ENCODE measurements at places on chromosomes 5 and 9.

DNA sequence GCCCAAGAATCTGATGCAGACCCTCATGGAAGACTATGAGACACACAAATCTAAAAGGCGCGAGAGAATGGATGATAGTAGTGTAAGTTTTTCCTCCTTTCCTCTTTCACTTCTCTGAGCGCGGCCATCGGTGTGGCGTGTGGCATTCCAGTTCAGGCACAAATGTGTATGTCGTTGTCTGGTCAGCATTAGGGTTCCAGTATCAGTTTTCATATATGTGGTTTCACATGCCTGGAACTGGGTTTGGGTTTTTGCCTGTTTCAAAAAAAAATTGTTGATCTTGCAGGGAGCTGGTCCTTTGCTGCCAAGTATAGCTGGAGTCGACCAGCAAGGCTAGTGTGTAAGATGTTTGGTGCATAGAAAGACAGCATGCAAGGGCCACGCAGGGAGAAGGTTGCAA is 51.5 kb downstream of the C9orf152 start:
- DNase-seq: no peak

DNA sequence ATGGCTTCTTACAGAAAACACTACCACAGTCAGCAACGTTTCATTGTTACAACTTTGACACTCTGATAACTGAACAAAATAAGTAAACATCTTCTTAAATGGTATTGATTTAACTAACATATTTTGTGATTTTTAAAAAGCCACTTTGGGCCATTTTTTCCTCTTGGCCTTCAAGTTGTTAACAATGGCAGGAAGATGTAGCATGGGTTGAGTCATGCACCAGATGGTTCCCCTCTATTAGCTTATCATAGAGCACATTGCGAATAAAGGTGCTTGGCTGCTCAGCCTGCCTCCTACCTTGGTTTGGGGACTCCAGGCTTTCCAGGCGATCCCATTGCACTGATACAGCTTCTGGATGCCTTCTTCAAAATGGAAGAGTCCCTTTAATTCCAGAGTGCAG is 24.1 kb upstream of the CER1 start:
- DNase-seq: no peak

DNA sequence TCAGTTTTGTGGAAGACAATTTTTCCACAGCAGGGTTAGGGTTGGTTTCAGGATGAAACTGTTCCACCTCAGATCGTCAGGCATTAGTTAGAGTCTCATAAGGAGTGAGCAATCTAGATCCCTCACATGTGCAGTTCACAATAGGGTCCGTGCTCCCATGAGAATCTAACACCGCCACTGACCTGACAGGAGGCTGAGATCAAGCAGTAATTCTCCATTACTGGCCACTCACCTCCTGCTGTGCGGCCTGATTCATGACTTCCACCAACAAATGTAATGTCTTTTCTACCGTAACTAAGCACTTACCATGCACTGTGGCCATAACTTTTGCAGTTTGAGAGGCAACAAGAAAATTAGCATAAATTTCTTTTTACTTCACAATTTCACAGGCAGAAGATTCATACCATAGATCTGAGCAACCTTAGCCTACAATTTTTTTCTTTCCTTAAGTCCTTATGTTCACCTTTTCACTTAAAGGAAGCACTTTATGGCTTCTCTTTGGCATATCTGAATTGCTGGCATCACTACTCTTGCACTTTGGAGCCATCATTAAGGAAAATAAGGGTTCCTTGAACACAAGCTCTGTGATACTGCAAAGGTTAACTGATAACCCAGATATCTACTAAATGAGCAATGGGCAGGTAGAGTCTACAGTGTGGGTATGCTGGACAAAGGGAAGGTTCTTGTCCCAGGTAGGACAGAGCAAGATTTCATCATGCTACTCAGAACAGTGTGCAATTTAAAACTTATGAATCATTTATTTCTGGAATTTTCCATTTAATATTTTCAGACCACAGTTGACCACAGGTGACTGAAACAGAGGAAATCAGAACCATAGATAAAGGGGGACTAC is 83.0 kb upstream of the IFNK start:
- no peak for DNase-seq

DNA sequence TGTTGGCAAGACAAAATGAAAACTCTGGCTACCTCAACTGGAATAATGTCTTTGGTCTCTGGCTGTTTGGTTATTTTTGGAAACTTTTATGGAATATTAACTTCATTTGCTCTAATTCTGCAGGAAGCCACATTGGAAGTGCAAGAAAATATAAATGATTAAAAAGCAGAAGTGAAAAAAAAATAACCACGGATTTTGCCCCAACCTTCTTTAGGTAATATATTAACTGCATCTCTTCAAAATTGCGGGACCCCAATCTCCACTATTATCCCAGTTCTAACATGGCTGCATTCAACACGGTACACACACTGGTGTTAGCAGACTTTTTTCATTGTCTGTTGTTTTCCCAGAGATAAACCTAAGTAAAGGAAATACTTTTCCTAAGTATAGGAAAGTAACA is 23.0 kb downstream of the GLIS3 start:
- DNase-seq: no peak

DNA sequence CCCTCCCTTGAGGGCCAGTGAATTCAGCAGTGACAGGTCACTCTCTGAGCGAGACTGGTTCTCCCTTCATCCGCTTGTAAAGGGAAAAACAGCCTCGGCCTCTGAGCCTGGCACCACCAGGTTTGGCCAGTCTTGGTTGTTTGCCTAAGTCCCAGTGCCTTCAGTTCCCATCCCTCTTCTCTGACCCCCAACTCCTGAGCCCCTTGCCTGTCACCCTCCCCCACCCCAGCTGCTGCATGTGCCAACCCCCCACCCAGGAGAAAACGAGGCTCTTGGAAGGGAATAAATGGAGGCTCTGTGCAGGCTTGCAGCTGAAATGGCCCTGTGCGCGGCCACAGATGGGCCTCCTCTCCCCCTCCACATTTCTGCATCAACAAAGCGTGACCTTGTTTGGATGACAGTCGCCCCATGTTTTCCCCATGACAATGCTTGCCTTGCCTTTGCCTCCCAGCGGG is 3.1 kb downstream of the URM1 start:
- no peak for DNase-seq

DNA sequence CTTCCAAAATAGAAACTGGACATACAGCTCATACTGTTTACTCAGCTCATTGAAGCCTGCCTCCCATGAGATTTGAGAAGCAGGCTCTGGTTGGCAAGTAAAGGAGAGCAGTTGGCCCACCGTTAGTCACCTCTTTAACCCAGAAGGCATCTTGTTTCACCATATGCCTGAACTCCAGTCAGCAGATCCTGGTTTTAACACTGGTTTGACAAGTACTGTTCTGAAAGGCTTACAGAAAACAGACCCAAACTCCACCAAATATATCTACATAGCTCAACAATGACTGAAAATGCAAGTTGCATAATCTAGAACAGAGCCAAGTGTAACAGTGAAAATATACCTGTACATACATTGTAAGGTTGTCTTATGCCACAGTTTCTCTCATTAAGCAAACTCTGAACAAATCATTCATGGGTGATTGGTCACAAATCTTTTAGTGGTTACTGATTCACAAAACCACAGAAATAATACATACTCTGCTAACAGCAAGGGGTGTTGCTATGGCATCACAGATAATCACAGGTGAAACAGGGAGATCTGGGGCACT is 198.8 kb downstream of the BNC2 start:
- no peak for DNase-seq

GRCh38 chr5:40367255-40367654 is 312.5 kb upstream of the PTGER4 start:
- DNase-seq: no peak

- DNase-seq: no peak
Observed at GRCh38 chr5:107241841-107242240, 428.9 kb downstream of the EFNA5 start.

- no peak for DNase-seq
Observed at GRCh38 chr5:139664727-139665351, 16.7 kb downstream of the CXXC5 start.

GRCh38 chr9:75147638-75148037 is 59.3 kb downstream of the OSTF1 start:
- no peak for DNase-seq

DNA sequence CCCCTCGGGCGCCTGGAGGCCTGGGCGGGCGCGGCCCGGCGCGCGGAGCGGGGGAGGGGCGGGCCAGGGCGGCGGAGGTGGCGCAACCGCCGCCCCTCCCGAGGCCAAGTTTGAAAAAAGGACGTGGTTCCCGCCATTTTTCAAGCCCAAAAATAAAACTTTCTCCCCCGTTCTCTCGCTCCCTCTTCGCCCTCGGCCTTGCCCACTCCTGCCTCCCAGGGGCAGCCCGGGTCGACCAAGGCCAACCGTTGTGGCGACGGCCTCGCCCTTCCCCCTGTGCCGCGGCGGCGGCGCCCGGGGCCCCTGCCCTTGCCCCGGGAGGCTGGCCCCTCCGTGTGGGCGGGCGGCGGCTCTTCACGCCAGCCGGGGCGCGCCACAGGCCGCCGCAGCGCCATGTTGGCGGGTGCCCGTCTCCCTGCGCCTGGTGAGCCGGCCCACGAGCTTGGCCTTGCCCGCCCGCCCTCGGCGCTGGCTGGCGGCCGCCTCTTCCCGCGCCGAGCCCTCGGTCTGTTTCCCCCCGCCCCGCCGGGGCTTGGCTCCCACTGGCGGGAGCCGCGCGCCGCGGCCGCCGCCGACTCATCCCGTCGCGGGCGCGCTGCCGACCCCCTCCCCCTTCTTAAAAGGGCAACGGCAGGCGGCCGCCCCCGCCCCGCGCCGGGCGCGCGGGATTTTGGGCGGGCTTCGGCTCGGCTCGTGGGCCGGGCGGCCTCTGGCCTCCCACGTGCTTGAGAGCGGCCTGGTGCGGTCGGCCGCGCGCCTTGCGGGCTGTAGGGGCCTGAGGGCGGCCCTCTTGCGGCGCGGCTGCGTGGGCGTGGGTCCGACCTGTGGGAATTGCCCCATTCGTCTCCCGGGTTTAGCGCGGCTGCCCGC is 1.3 kb downstream of the ANP32B start:
- peak; percentile 84 for DNase-seq

GRCh38 chr5:80988419-80988935 is 28.3 kb downstream of the RASGRF2 start:
- no peak for DNase-seq

- DNase-seq: no peak
Observed at GRCh38 chr5:51806677-51807076, 423.4 kb downstream of the ISL1 start.

GRCh38 chr9:23769307-23769935 is 56.6 kb downstream of the ELAVL2 start:
- no peak for DNase-seq

GRCh38 chr5:56359809-56360685 is 126.9 kb upstream of the ANKRD55 start:
- no peak for DNase-seq

- no peak for DNase-seq
Observed at GRCh38 chr9:121141706-121142105, 60.0 kb downstream of the RAB14 start.

GRCh38 chr5:126002222-126002897 is 420.8 kb upstream of the GRAMD2B start:
- DNase-seq: no peak

- no peak for DNase-seq
Observed at GRCh38 chr9:21324047-21324446, 11.2 kb downstream of the KLHL9 start.

DNA sequence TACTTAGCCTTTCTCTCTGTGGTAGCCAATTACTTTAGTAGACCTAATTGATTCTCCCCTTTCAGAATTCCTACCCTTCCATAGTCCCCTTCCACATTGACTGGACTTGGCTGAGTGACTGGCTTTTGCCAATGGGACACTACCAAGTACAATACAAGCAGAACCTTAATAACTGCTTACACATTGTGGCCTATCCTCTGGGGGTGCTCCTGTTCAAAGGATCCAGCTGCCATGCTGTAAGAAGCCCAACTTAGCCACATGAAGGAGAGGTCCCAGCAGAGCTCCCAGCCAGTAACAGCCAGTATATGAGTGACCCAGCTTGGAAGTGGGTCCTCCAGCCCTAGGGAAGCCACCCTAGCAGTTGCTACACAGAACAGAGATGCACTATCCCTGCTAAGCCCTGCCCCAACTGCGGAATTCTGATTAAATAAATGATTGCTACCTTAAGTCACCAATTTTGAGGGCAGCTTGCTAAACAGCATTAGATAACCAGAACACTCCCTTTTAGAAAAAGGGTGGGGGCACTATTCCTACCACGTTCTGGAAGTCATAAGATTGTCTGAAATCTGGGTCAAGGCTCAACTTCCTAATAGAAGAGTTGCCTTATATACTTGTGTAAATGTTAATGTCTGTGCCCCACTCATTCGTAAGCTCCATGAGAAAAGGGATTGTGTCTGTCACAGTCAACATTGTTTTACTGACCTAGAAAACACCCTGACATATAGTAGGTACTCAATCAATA is 11.1 kb upstream of the APTX start:
- DNase-seq: no peak

- DNase-seq: no peak
Observed at GRCh38 chr5:164784230-164784629, 1278.8 kb downstream of the MAT2B start.

GRCh38 chr9:130483371-130483971 is 38.7 kb downstream of the ASS1 start:
- DNase-seq: no peak

Measured in stimulated activated CD4-positive, alpha-beta T cell treated with anti-CD3 and anti-CD28 coated beads, Interleukin-1b, Interleukin-23, amount 100 ng/mL, for 48 hours (primary cell).